ENCODE measurements at places on chromosomes 6 and 20. TPM values are rescaled to one million over a fixed set of nuclear protein-coding genes. Genes with fewer than 3 reads are reported as not detected.

Gene ULBP2
- total RNA-seq = 0.30 TPM

Gene ZNF318
- 26.6 TPM for total RNA-seq

Gene DPPA5
- total RNA-seq = not detected

Gene BCAS1
- not detected for total RNA-seq

Gene NXT1
- 33.9 TPM for total RNA-seq

Gene OLIG3
- total RNA-seq = 0.14 TPM

Gene MED20
- 34.8 TPM for total RNA-seq

Gene SLC17A1
- total RNA-seq = not detected

Gene SLC17A9
- 1.4 TPM for total RNA-seq

Gene SAPCD1
- 25.1 TPM for total RNA-seq

Gene CCM2L
- 0.14 TPM for total RNA-seq

Gene SLC4A11
- 0.55 TPM for total RNA-seq

Gene RALY
- total RNA-seq = 313 TPM

Gene C6orf141
- 0.89 TPM for total RNA-seq

Gene ZNF322
- 47.5 TPM for total RNA-seq

Data from neural crest cell (in vitro differentiated cells).